ENCODE measurements at places on chromosomes 13 and 19.
A peak's percentile ranks its signal among the peaks of the same experiment; 100 is the strongest.

- no peak for DNase-seq
Observed at GRCh38 chr13:40439928-40440327, 226.5 kb downstream of the FOXO1 start.

DNA sequence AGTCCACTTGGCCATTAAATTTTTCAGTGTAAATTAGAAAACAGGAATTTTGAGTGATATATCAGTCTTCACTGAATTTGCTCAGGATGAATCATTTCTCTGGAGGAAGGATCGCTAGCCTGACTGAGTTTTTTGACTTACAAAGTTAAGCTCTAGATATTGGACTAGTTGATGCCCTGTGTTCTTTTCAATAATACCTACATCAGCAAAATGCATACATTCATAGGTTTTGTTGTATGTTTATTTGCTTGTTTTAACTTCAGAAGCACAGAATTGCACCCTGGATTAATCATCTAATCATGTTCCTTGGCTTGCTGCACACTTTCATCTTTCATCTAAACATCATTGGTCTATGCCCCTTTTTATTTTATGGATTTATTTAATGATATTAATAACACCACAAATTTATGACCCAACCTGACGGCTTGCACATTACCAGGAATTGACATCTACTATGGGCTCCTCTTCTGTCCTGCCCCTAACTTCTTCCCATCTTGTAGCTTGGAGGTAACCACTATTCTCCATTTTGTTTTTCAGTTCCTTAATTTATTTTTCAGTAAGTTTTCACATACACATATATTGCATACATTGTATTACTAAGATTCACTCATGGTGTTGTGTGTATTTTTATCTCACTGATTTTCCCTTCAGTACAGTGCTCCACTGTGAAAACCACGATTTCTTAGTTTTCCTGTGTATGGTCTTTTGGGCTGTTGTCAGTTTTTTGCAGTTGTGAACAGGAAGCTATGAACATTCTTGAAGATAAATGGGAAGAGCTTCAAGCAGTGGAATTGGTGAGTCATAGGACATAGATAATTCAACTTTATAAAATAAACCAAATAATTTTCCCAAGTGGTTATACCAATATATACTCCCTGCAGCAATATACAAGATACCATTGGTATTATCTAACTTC lies 23.3 kb downstream of the COMMD6 start:
- DNase-seq: no peak

- no peak for DNase-seq
Observed at GRCh38 chr13:103471896-103472295, 405.7 kb upstream of the SLC10A2 start.

- DNase-seq: peak; percentile 55
Observed at GRCh38 chr19:48629599-48630295, 7.4 kb downstream of the DBP start.

- DNase-seq: peak; percentile 73
Observed at GRCh38 chr19:40754611-40755247, 3.7 kb downstream of the SNRPA start.

GRCh38 chr13:24463078-24463477 lies 49.5 kb downstream of the PARP4 start:
- no peak for DNase-seq

DNA sequence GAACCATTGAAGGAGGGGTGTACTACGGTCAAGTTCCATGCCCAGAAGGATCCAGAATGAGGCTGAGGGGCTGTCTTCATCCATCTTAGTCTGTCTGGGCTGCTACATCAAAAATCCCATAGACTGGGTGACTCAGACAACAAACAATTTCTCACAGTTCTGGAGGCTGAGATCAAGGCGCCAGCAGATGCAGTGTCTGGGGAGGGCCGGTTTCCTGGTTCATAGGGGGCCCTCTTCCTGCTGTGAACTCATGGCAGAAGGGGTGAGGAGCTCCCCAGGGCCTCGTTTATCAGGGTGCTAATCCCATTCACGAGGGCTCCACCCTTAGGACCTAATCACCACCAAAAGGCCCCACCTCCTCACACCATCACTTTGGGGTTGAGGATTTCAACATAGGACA lies 14.7 kb upstream of the KCTD15 start:
- no peak for DNase-seq

DNA sequence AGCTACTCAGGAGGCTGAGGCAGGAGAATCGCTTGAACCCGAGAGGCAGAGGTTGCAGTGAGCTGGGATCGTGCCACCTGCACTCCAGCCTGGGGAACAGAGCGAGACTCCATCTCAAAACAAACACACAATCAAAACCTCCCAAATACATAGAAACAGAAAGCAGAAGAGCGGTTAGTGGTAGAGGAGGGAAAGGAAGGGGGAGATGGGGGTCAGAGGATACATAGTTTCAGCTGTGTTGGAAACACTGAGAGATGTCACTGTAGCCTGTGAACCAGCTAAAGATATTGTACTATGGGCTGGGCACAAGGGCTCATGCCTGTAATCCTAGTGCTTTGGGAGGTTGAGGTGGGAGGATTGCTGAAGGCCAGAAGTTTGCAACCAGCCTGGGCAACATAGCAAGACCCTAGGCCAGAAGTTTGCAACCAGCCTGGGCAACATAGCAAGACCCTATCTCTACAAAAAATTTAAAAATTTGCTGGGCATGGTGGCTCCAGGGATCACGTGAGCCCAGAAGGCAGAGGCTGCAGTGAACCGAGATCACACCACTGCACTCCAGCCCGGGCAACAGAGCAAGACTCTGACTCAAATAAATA lies 49.9 kb downstream of the GNG7 start:
- DNase-seq: no peak

GRCh38 chr19:29965492-29965891 lies 23.5 kb downstream of the URI1 start:
- DNase-seq: no peak

DNA sequence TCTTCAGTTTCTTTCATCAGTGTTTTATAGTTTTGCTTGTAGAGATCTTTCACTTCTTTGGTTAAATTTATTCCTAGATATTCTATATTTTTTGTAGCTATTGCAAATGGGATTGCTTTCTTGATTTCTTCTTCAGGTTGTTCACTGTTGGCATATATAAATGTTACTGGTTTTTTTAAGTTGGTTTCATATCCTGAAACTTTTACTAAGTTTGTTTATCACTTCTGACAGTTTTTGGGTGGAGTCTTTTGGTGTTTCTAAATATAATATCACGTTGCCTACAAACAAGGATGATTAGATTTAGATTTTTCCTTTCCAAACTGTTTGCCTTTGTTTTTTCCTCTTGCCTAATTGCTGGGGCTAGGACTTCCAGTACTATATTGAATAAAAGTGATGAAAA lies 109.7 kb downstream of the PAN3 start:
- DNase-seq: no peak
